ENCODE measurements at places on chromosomes 7 and 10.

GRCh38 chr7:90401989-90402388 is 1.3 kb upstream of the CLDN12 start:
- no peak for DNase-seq

DNA sequence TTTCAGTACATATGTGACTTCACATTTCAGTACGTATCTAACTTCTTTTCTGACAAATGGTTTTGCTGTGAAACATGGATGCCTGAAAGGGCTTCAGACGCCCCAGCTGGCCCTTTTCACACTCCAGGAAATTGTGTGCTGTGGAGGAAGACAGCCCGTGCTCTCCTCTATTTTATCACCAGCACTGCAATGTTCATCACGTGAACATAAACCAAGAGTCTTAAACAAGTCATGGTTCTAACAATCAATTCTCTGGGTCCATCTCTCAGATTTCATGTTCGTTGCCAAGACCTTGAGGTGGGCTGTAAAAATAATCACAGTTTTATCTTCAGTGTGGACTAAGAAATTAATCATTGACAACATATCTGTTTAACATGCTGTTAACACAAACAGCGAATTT is 141.2 kb downstream of the WDR37 start:
- no peak for DNase-seq

- no peak for DNase-seq
Observed at GRCh38 chr7:36076074-36076473, 77.0 kb upstream of the EEPD1 start.

GRCh38 chr7:39754326-39755120 is 131.2 kb downstream of the RALA start:
- DNase-seq, result no peak

DNA sequence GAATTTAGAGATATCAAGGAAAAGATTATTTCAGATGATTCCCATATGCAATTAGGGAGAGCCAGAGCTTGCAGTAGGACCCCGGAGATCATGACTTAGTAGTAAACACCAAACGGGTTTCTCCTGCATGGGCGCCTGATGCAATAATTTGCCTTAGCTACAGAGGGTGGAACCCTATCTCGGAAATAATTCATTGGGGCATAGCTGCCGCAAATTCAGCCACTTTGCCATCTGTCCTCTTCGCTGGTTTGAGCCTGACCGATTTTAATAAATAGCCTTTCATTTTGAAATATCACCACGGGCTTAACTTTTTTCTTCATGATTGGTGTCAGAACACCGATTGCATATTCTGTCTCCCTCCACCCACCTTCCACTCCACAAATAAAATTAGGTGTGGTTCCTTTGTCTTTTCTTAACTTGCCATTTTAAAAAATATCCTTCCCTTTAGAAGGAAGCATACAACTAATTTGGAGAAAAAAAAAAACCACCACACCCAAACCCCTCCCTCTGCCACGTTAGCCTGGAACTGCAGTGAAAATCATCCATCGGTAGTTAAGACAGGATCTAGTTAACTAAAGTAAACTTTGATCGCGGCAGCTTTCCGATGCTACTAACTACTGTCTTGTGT is 1.4 kb downstream of the GARS1 start:
- DNase-seq, result no peak

GRCh38 chr10:60426425-60426824 is 36.8 kb upstream of the ANK3 start:
- DNase-seq, result no peak

- DNase-seq, result no peak
Observed at GRCh38 chr7:121286742-121287734, 41.8 kb upstream of the WNT16 start.

DNA sequence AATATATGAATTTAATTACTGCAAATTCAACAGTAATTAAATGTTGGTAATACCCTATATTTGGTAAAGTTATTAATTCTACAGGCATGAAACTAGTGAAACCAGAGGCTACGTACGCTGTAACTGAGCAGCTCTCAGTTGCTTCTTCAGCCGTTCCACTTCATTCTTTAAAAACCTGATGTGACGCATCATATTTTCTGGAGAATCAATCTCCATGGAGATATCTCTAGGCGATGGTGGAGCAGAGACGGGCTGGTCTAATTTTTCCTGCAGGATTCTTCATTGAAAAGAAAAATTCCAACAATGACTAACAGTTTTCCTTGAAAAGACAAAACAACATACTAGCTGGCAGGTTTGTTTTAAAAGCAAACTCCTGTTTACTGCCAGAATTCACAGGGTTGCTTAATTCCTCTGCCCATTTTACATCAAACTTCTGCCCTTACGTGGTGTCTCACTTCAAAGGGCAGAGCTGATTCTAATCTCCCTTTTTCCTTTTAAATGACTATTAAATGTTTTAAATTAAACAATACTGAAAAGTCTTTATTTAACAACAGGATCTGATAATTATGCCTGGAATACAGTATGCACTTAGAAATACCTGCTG is 59.4 kb upstream of the MRLN start:
- no peak for DNase-seq

DNA sequence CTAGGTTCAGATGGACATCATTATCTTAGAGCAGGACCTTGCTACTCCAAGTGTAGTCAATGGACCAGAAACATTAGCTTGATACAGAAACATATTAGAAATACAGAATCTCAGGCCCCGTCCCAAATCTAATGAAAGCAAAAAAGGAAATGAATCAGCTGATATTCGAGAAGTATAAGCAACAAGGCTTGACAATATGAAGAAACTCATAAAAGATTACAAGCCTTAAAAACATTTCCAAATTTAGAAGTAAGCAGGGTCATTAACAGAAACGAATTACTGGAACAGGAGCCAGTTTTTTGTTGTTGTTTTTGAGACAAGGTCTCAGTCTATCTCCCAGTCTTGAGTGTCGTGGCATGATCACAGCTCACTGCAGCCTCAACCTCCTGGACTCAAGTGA is 40.5 kb upstream of the GSAP start:
- no peak for DNase-seq

GRCh38 chr10:46282842-46283574 is 3.8 kb upstream of the ANTXRL start:
- peak; percentile 94 for DNase-seq

DNA sequence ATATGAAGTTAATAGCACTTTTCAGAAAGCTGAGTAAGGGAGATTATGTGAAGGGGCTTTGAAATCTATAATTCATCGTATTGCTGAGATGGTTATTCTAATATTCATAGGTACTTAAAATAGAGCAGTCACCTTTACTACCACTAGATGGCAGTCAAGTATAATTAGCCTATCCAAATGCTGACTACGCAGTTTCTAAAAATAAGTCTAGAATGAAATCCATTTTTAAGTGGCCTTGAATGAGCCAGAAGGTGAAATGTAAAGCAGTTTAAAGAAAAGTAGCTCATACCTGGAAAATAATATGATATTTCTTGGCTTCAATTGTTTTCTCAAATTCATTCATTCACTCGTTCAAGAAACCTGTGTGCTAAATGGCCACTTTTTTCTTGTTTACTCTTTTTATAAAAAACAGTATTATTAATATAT is 1277.1 kb downstream of the GATA3 start:
- no peak for DNase-seq

- DNase-seq, result no peak
Observed at GRCh38 chr7:51613911-51614357, 297.3 kb upstream of the COBL start.

- DNase-seq, result no peak
Observed at GRCh38 chr10:1522237-1522636, 215.1 kb downstream of the ADARB2 start.

DNA sequence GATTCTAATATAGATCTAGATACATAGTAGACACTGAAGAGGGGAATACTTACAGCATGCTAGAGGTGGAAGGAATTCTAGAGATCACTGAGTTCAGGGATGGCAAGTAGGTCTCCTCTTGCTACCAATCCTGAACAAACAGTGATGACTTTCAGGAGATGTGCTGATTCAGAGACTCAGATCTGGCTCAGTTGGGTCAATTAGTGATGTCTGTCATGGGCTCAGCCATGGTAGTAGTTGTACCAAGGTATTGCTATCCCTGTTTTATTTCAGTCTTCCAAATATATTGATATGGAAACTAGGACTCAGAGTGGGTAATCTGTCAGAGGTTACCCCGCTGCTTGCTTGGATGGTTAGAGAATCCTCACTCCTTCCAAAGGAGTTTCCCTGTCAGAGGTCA is 38.5 kb downstream of the UNC5B start:
- DNase-seq, result no peak

GRCh38 chr10:72449941-72450441 is 95.3 kb upstream of the DNAJB12 start:
- no peak for DNase-seq

DNA sequence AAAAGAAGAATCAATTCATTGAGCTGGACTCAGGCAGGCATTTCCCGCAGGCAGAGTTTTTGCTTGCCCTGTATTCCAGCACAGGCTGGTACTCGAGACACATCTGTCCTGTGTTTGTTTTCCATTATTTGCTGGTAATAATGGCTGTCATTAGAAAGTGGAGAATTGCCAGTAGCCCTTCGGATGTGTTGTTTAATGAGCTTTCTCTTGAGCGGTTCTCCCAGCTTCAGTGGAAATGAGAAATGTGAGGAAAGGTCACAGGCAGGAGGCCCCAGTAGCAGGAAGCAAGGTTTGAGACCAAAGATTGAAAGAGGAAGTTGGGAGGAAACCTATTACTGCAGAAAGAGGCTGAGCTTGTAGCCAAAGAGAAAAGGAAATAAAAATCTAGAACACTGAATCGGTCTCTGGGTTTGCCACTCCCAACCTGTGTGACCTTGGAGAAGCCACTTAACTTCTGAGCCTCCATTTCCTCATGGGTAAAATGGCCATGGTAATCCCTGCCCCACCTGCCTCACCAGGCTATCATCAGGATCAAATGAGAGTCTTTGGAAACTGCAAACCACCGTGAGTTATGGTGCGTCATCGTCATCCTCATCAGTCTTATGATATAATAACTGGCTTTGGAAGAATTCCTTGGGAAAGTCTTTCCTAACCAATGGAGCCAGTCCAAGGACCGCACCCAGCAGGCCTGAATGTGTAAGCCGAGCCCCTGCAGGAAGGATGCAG is 67.7 kb downstream of the TACR2 start:
- peak; percentile 80 for DNase-seq

- no peak for DNase-seq
Observed at GRCh38 chr10:100782461-100783244, 37.3 kb downstream of the PAX2 start.

- DNase-seq, result no peak
Observed at GRCh38 chr7:86784765-86785164, 141.1 kb downstream of the GRM3 start.

GRCh38 chr7:79403451-79403850 is 50.0 kb downstream of the MAGI2 start:
- no peak for DNase-seq

DNA sequence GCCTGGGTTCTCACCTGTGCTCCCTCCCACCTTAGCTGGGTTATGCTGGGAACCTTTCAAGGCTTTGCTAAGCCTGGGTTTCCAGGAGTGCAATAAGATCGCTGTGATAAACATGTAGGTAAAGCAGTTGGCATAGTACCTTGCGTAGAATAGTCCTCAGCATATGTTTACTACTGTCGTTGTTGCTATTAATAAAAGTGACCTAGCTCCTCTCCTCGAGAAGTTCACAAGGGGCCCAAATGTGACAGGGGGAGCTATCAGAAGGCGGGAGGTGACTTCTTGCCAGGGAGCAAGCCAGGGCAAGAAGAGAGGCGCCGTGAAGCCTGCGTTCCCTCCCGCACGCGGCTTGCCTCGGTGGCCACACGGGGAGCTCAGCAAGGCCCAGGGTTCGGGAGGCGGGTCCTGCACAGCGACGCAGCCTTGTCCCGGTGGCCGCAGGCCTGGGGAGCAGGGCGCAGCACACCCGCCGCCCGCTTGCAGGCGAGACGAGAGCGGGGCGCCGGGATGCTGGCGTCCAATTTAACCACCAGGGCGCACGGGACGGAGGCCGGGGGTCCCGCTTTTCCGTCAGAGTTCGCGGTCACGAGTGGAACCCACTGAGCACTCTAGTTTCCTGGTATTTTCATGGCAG is 106.2 kb downstream of the SNX10 start:
- peak; percentile 72 for DNase-seq

- DNase-seq, result no peak
Observed at GRCh38 chr10:77500754-77501151, 136.9 kb downstream of the KCNMA1 start.
